ENCODE measurements at places on chromosomes 6 and 20.

GRCh38 chr20:22805219-22805618 is 220.8 kb upstream of the FOXA2 start:
- DNase-seq: no peak

GRCh38 chr20:36394340-36394965 is 88.3 kb downstream of the DLGAP4 start:
- no peak for DNase-seq

GRCh38 chr20:20969701-20970280 is 136.4 kb downstream of the LINC00237 start:
- DNase-seq: no peak

GRCh38 chr6:136125585-136125984 is 124.5 kb downstream of the MTFR2 start:
- no peak for DNase-seq

- no peak for DNase-seq
Observed at GRCh38 chr20:2871111-2871465, 2.2 kb upstream of the PTPRA start.

DNA sequence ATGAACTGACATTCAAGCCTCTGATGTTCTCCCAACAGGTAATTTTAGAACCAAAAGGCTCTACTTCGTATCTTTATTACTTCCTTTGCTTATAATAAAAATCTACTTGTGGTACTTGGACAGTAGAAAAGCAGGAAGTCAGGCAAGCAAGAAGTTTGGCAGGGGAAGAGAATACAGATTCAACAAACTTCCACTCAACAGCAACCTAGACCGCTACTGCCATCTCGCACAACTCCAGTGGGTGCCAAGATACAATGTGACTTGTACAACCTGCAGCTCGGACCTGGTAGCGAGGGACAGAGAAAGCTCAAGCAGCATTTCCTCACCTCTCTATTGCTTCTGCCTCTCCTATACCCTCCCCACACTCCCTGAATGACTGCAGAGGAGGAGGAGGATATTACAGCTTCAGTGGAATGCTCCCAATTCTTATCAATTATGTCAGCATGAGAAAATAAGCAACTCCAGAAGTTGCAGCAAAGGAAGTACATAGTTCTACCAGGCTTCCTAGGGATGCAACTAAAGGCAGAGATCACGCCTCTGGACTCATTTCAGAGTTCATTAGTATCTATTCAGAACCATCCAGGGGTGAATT is 76.5 kb downstream of the MBOAT1 start:
- no peak for DNase-seq

GRCh38 chr20:50309280-50309763 is 118.7 kb downstream of the CEBPB start:
- no peak for DNase-seq

DNA sequence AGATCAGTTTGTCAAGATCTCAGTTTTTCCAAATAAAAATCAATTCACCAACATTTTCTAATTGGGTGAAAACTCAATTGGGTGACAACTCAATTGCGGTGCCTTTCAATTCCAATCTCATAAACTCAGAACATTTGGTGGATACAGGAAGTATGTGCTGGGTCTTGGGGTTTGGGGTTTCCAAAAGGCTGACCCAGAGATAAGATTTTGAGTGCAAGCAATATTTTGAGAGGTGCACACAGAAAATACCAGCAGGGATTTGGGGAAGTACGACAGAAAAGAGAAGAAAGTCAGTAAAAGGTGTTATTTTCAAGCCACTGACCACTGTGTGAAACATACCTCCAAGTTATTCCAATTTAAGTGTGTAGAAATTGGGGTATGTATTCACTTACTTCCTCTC is 258.0 kb downstream of the PHACTR1 start:
- DNase-seq: no peak

GRCh38 chr6:26105842-26106241 is 18.6 kb downstream of the HFE start:
- no peak for DNase-seq

GRCh38 chr20:38199501-38200390 is 34.7 kb upstream of the TGM2 start:
- no peak for DNase-seq

DNA sequence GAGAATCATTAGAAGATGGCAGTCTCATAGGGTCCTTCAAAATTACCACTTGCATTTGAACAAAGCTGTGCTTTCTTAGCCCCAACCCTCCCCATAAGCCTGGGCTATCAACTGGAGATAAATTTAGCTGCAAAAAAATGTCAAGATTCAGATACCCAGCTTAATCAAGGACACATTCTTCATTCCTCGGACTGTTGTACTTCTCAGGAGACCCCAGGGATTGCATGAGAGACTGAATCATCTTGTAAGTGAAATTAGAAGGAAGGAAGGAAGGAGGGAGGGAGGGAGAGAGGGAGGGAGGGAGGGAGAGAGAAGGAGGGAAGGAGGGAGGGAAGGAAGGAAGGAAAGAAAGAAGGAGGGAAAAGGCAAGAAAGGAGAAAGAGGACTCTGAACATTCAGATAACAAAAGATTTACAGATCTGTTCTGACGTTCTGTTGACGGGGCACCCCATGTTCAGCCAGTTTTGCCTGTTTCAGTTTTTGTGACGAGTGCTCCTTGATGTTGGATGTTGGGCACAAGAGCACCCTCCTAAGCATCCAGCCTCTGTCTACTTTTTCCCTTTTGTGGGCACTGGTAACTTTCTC is 498.7 kb downstream of the PREX1 start:
- DNase-seq: no peak

GRCh38 chr6:69294862-69295261 is 501.9 kb downstream of the LMBRD1 start:
- DNase-seq: no peak

DNA sequence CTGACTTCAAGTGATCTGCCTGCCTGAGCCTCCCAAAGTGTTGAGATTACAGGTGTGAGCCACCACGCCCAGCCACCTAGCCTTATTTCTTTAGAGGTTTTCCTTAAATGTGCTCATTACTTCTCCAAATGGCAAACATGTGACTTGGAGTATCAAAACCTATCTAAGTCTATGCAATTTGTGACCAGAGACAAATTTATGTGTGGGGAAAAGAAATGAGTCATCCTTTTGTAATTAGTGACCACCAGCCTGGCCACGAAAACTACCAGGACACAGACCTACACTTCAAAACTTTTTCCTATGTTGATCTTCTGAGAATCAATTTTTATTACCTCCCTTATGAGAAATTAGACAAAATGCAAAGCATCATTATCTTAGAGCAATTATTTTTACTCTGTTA is 64.6 kb upstream of the OGFRL1 start:
- no peak for DNase-seq

GRCh38 chr6:151175662-151176445 is 63.9 kb upstream of the AKAP12 start:
- no peak for DNase-seq

Measured in NCI-H2227 treated with DMSO at 0.1 percent for 48 hours (cell line).